Activated CD8-positive, alpha-beta T cell treated with anti-CD3 and anti-CD28 coated beads, Interleukin-2, amount 10 ng/mL, durations not matched to agents 7 days and 5 days (primary cell): ENCODE measurements at places on chromosomes 1 and 21.

DNA sequence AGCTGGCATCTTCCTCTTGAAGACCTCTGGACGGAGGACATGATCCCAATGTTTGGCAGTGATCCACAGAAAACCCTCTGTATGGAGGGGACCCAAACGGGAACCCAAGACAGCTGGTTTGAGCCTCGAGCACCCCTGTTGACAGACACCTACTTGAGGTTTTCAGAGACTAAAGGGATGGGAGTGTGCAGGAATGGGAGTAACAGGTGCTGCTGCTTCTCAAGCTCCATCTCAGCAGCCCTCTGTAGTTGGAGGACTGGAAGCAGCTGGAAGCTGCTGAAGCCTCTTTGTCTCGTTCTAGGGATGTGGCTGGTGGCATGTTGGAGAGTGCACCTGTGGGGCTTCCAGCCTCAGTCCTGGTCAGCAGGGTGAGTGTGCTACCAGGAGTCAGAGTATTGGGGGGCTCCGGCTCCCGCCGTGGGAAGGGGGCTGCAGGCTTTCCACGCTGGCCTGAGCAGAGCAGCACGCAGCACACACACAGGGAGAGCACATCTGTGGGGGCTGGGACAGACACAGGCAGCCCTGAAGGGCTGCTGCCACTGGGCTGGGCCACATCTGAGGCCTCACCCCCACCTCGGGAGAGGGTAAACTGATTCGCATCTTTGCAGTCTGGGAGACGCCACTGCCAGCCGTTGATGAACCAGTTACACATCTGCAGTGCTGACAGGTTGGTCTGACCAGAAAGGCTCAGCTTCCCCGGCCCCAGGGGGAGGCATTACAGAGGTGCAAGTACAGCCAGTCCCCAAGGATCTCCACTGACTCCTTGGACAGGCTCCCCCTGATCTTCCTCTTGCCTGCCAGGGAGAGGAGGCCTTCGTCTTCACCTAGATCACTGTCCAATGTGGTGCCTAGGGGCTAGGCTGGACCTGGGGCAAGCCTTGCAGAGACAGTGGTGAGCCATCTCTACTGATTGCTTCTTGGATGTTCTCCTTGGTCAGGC, 56.6 kb downstream of the ADSS2 start:
- DNase-seq: no peak

DNA sequence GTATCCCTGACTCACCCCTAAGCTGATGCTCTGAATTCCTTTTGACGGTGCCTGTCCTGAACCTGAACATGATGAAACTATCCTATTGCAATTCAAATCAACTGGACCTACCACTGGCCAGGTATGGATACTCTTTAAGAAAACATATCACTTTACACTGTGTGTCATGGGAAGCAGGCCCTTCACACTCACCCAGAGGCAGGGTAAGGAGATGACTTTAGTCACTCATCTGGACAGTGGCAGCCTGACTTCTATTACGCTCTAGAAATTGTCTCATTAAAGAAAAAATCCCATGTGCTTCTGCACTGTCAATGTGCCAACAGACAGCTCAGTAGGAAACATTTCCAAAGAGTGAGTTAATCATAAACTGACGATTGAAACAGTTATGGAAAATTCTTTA, 94.3 kb downstream of the VAV3 start:
- no peak for DNase-seq

GRCh38 chr1:30968220-30968971, 59.8 kb upstream of the SDC3 start:
- DNase-seq: no peak

DNA sequence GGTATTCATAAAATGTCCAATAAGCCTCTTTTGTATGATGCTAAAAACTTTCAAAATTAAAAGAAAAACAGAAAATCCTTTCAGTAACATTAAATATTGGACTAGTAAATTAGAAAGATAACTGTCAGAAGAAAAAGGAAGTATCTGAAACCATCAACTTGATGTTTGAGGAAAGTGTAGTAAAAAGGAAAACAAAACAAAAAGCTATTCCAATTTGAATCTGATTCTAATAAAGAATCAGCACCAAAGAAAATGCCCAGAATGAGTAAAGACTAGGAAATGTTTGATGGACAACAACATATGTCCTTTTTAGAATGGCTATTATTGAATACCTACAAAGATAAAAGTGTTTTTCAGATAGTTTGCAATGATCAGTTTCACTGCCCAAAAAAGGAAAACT, 79.9 kb upstream of the RBM34 start:
- no peak for DNase-seq

DNA sequence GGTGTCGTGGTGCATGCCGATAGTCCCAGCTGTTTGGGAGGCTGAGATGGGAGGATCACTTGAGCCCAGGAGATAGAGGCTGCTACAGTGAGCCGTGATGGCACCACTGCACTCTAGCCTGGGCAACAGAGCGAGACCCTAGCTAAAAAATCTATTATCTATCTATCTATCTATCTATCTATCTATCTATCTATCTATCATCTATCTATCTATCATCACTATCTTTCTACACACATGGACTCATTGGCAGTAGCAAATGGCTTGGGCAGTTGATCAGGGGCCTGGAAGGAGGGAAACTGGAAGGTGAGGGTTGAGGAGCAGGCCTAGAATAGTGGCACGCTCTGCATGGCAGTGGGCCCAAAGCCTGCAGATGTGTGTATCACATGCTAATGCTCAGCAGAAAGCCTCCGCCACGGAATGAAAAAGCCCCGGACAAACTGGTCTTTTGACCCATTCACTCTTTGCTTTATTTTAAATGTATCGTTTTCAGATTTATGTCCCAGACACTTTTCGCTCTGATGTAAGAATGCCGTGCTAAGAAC, 7.3 kb upstream of the HUNK start:
- no peak for DNase-seq
